ENCODE measurements at places on chromosomes 11 and 22. TPM values are rescaled to one million over a fixed set of nuclear protein-coding genes. Genes with fewer than 3 reads are reported as not detected.

- DNase-seq = no peak
Measured at GRCh38 chr22:41507330-41508063, 36.8 kb downstream of the POLR3H start.

- no peak for DNase-seq
Measured at GRCh38 chr11:32087597-32087996, 3.3 kb upstream of the RCN1 start.

DNA sequence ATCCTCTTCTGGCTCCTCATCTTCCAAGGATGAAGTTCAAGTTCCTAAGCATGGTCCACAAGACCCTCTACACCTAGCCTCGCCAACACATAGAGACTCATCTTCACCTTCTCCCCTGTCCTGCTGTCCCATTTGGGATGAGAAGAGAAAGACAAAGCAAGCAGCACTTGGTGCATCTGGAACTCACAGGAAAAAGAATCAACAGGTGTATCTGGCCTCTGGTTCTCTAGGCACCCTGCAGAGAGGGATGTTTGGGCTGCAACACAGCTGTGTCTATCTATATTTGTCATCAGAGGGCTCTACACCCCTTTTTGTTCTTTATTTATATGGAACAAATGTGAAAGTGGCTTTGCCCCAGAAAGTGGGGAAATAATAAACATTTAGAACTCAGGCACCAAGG is 82.1 kb upstream of the GALNT18 start:
- no peak for DNase-seq

DNA sequence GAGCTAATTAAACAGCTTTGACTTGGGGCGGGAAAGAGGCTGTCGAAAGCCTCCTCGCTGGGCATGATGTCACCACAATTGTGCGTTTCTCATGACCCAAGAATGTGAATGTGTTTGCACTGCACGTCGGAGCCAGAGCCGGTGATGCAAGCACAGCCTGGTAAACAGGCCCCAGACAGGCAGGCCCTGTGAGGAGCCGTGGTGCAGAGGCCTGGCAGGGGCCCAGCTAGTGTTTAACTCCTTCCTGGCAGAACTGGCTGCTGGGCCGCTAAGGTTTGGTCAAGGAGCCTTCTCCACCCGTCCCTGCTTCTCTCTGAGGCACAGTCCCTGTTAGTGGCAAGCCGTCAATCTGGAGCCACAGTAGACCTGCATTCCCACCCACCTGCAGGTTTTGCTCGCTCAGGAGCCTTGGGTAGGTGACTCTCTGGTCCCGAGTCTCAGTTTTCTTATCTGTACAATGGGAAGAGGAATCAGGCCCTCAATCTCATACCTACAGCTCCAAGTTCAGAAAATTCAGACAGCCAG is 25.4 kb upstream of the SMTN start:
- DNase-seq = peak; percentile 89

- DNase-seq = no peak
Measured at GRCh38 chr11:18650859-18651557, 16.9 kb upstream of the SPTY2D1 start.

DNA sequence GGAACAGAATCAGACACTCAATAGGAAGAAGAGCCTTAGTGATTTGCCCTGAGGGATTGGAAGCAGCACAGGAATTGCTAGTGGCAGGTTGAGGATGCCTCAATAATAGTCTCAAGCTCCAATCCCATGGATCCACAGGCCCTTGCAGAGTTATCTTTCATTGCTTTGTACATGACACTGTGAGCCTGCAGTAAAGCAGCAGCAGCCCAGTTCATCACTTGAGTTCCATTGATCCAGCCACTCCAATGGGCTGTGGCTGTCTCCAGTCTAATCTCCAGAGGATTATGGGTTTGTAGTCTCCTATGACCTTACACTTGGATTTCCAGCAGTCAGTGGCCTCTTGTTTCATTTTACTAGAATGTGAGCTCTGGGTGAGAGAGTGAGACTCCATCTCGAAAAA is 45.4 kb downstream of the AAMDC start:
- DNase-seq = no peak

GRCh38 chr11:85805387-85805786 is 5.6 kb downstream of the SYTL2 start:
- no peak for DNase-seq

DNA sequence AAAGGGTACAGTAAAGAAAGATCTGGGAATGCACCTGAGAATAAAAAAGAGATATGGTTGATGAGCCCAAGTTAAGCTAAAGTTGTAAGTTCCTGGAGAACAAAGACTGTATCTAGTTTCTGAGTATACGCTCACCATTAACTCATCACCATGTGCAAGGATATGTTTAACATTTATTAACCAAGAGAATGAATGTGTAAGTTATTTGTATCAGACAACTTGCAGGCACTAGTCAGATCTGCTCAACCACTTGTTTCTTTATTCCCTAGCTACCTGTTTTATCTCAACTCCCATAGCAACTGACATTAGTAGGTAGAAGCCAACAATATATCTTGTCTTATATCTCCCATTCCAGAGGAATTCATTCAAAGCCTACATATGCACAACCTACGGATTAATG is 74.9 kb upstream of the KCNA4 start:
- no peak for DNase-seq

GRCh38 chr11:34044664-34045485 is 6.7 kb upstream of the CAPRIN1 start:
- no peak for DNase-seq

- DNase-seq = no peak
Measured at GRCh38 chr11:3224401-3225057, 5.9 kb upstream of the MRGPRG start.

GRCh38 chr11:82996966-82997606 is 74.6 kb downstream of the RAB30 start:
- DNase-seq = no peak

SNX32 gene
- total RNA-seq = 0.66 TPM

KDM4E gene
- not detected for total RNA-seq

ZP1 gene
- total RNA-seq = not detected

GAL3ST1 gene
- total RNA-seq = 3.0 TPM

MPPED2 gene
- 1.5 TPM for total RNA-seq

BATF2 gene
- 3.1 TPM for total RNA-seq

KIRREL3 gene
- 0.48 TPM for total RNA-seq

Measured in ovary (tissue), 10 donors.